Spleen (tissue), 13 donors: ENCODE measurements at places on chromosomes 1 and 21. TPM values are rescaled to one million over a fixed set of nuclear protein-coding genes. Genes with fewer than 3 reads are reported as not detected.

The TRIM46 gene
- 0.46 TPM for polyA plus RNA-seq

The IRF6 gene
- polyA plus RNA-seq = 0.59 TPM

The FAM72A gene
- polyA plus RNA-seq = 9.1 TPM

The MXRA8 gene
- polyA plus RNA-seq = 44.8 TPM

The PGLYRP4 gene
- 0.18 TPM for polyA plus RNA-seq

The GPA33 gene
- 0.16 TPM for polyA plus RNA-seq

The TMEM53 gene
- 4.9 TPM for polyA plus RNA-seq

The ABL2 gene
- 2.6 TPM for polyA plus RNA-seq

The MANEAL gene
- polyA plus RNA-seq = 2.3 TPM

The ZBTB8B gene
- not detected for polyA plus RNA-seq

The EPS8L3 gene
- not detected for polyA plus RNA-seq

The HHIPL2 gene
- 0.10 TPM for polyA plus RNA-seq

The OR6K3 gene
- polyA plus RNA-seq = not detected

The KRTAP6-2 gene
- not detected for polyA plus RNA-seq

The RHOU gene
- polyA plus RNA-seq = 13.5 TPM

The CD1E gene
- polyA plus RNA-seq = 0.09 TPM

The REN gene
- polyA plus RNA-seq = not detected

The NECTIN4 gene
- 0.06 TPM for polyA plus RNA-seq

The RPS8 gene
- 6,194 TPM for polyA plus RNA-seq

The CYP2J2 gene
- polyA plus RNA-seq = 0.35 TPM

The NPPA gene
- 0.24 TPM for polyA plus RNA-seq

The RBP7 gene
- 52.1 TPM for polyA plus RNA-seq

The PEA15 gene
- polyA plus RNA-seq = 86.8 TPM

The CLDN8 gene
- polyA plus RNA-seq = not detected

The WDR64 gene
- 0.07 TPM for polyA plus RNA-seq

The PTAFR gene
- polyA plus RNA-seq = 5.7 TPM

The KPRP gene
- not detected for polyA plus RNA-seq

The OSCP1 gene
- 0.76 TPM for polyA plus RNA-seq

The ADGRL2 gene
- 7.1 TPM for polyA plus RNA-seq

The HRNR gene
- under 0.01 TPM for polyA plus RNA-seq

The S100A6 gene
- 779 TPM for polyA plus RNA-seq

The CLCA4 gene
- 0.22 TPM for polyA plus RNA-seq

The DNM3 gene
- polyA plus RNA-seq = 1.9 TPM

The MRAP gene
- not detected for polyA plus RNA-seq

The OR2AK2 gene
- not detected for polyA plus RNA-seq

The RNF186 gene
- 0.07 TPM for polyA plus RNA-seq

The SAMSN1 gene
- polyA plus RNA-seq = 24.8 TPM

The BTBD19 gene
- 0.73 TPM for polyA plus RNA-seq

The C1orf210 gene
- not detected for polyA plus RNA-seq

The PSEN2 gene
- 16.7 TPM for polyA plus RNA-seq

The TNFRSF4 gene
- 14.7 TPM for polyA plus RNA-seq

The AADACL4 gene
- polyA plus RNA-seq = not detected

The SERINC2 gene
- 2.4 TPM for polyA plus RNA-seq

The PGM1 gene
- polyA plus RNA-seq = 11.2 TPM

The MATN1 gene
- 0.08 TPM for polyA plus RNA-seq

The YTHDF2 gene
- 31.4 TPM for polyA plus RNA-seq

The LHX8 gene
- polyA plus RNA-seq = not detected

The PTGFR gene
- 0.32 TPM for polyA plus RNA-seq

The IL19 gene
- polyA plus RNA-seq = 0.09 TPM

The C1orf94 gene
- not detected for polyA plus RNA-seq

The S100PBP gene
- polyA plus RNA-seq = 17.4 TPM

The KCND3 gene
- polyA plus RNA-seq = 1.2 TPM

The PCP4L1 gene
- 0.19 TPM for polyA plus RNA-seq
